ENCODE measurements at places on chromosomes 1 and 21. TPM values are rescaled to one million over a fixed set of nuclear protein-coding genes. Genes with fewer than 3 reads are reported as not detected.

- no peak for DNase-seq
Observed at GRCh38 chr1:232613752-232614381, 16.1 kb downstream of the SIPA1L2 start.

DNA sequence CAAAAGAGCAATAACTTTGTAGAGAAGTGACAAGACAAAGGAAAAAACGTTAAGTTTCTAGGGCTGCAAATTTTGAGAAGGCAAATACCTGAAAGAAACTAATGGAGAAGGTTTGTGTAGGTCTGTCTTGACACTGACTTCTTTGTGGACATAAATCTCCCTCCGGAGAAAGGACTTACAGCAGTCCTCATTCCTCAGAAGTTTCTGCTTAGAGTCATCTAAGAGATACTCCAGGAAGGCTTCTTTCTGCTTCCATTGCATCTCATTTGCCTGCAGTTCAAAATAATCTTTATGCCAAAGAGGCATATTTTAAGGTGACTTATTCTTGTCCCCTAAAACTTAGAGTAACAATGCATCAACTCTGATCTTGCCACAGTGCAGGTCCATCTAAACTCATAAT is 4.4 kb upstream of the C4BPB start:
- no peak for DNase-seq

GRCh38 chr1:190168116-190168892 is 309.4 kb downstream of the BRINP3 start:
- no peak for DNase-seq

DNA sequence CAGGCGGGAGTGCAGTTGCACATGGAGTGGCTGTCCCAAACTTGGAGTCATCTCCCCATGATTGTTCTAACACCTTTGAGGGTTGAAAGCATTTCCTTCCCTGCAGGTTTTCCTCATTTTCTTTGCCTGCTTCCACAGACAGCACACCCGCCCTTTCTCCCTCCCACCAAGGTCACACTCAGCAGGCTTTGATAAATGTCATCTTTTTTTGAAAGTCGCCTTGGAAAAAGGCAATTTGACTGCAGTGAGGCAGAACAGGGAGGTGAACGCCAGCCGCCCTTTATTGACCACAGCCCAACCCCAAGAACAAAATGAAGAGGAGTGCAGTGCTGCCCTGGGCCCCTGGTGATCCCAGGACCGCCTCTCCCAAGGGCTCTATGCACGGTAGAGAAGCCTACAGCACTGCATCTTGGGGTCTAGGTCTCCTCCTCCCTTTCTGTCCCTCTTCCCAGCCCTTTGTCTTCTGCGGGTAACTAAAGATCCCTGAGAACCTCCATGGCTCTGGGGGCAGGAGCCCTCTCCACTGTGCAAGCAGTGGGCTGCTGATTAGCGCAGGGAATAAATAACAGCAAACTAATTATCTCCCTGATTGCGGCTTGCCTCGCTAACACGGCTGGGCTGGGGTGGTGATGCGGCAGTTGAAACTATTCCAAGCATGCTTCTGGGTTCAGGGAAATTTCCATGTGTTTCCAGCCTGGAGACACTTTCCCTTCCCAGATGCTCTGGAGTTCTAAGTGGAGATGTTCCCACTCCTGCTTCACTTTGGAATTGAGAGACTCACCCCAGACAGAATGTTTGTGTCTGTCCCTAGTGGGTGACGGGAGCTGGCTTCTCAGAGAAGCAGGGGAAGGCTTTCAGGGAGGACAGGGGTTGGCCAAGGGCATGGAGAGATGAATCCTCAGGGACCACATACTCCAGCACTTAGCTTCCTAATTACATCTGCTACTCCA is 11.8 kb upstream of the AMIGO1 start:
- no peak for DNase-seq

- no peak for DNase-seq
Observed at GRCh38 chr21:16912075-16912474, 600.8 kb upstream of the CXADR start.

Gene B3GALT2
- total RNA-seq = 2.5 TPM

Gene ARTN
- 1.6 TPM for total RNA-seq

DNA sequence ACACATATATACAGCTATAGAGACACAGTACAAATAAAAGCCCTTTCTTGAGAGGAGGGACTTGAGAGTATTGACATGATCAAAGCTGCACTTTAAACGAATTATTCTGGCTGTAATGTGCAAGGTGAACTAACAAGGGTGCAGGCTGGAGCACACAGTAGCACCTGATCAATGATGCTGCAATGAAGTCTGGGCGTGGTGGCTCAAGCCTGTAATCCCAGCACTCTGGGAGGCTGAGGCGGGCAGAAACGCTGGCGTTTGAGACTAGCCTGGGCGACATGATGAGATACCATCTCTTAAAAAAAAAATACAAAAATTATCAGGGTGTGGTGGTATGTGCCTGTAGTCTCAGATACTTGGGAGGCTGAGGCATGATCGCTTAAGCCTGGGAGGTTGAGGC is 14.1 kb upstream of the CTH start:
- no peak for DNase-seq

Gene LDLRAD1
- total RNA-seq = 0.81 TPM

GRCh38 chr1:81703756-81704463 is 96.8 kb upstream of the ADGRL2 start:
- no peak for DNase-seq

Gene KCNC4
- total RNA-seq = 21.7 TPM

All from testis (tissue), 5 donors.